SK-N-DZ (cell line): ENCODE measurements at places on chromosomes 7 and 10.
A peak's percentile ranks its signal among the peaks of the same experiment; 100 is the strongest.

DNA sequence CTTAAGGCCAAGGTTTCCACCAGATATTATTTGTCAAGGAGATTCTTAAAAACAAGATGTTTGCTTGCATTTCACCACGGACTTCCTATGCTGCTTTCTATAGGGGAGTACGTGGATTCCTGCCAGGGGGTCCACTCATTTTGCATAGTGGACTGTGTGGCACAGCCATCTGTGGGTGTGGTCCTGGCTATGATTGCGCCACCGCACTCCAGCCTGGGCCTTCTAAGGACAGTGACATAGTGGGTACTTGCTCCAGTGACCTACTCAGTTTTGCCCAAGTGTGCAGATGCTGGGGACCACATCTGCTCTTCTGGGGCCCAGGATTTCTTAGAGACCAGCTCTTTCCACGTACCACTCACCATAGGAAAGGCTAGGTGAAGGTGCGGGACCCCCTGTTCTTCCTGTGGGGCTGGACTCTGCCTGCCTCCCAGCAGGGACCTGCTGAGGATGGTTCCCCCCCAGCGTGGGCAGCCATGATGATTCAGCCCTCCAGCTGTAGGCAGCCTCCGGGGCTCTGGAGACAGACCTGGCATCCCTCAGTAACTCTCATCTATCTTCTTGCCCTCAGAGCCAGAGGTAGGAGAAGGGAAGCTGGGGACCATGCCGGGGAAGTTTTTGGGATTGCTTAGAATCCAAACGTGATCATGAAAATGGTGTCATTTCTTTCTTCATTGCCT lies 42.9 kb downstream of the HK1 start:
- no peak for DNase-seq

DNA sequence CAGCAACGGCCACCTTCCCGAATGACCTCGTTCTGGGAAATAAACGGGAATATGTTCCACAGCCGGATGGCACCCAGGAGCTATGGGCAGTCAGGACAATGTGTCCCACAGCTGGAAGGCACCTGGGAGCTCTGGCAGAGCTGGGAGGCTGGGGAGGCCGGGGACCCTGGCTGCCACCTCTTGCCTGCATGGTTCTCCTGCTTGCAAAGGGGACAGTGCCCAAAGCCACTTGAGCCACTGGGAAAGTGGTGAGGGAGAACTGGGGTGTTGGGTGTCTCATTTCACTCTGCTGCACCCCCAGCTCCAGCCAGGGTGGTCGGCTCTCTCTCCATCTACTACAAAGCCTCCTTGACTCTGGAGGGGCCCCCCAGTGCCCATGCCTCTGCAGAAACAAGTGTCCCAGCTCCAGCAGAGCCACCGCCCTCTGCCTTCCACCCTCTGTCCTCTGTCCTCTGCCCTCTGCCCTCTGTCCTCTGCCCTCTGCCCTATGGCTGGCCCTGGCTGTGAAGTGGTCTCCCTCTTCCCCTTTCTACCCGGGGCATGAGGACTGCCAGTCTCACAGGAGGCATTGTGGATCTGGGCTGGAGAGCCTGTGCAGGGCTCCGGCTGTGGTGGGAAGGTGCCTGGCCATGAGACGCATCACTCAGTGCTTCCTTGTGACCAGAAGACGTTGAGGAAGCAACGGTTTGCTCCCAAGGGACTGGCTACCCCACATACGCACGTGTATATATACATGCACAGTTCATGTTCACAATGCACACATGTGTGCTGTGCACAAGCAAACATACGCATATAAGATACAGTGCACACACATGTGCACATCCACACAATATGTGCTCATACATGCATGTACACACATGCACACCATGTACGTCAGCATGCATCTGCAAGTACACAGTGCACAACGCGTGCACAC lies 21.5 kb upstream of the INPP5A start:
- no peak for DNase-seq

- no peak for DNase-seq
These were observed 9.7 kb downstream of the NPTX2 start for GRCh38 chr7:98626460-98627412.

GRCh38 chr7:5294169-5294987 lies 11.6 kb downstream of the SLC29A4 start:
- no peak for DNase-seq

GRCh38 chr10:118958984-118959925 lies 70.3 kb upstream of the NANOS1 start:
- DNase-seq = no peak

DNA sequence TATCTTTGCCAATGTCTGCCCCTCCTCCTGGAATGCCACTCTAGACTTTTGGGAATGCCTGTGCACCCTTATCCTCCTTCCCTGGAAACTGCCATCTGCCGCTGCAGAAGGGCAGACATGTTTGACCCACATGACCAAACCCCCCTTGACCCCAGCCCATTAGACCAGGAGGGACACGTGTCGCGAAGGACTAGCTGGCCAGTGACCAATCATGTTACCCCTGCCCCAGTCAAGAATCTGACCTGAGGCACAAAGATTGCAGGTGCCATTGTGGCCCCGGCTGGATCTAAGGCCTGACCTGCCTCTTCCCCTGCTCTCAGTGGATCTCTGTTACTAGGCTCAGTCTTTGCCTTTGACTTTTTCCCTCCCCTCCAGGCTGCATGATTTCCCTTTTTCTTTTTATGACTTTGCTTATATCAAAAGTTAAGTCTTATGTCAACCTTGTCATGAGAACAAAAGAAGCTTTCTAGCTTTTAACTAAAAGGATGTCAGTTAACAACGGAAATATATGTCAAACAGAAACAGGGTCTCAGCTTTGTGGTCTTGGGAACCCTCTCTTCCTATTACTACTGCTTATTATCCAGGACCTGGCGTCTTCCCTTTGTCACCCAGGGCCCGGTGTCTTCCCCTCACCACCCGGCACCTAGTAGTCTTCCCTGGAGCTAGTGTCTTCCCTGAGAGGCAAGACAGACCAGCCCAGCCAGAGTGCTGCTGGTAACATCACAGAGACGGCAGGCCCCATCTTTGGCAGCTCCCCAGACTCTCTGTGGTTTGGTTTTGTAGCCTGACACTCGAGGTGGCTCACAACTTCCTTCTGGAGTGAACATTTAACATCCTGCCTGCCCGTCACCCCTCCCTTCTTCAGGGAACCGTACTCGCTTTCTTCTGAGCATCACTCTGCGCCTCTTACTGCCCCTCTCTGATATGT lies 24.4 kb upstream of the PPIF start:
- no peak for DNase-seq

DNA sequence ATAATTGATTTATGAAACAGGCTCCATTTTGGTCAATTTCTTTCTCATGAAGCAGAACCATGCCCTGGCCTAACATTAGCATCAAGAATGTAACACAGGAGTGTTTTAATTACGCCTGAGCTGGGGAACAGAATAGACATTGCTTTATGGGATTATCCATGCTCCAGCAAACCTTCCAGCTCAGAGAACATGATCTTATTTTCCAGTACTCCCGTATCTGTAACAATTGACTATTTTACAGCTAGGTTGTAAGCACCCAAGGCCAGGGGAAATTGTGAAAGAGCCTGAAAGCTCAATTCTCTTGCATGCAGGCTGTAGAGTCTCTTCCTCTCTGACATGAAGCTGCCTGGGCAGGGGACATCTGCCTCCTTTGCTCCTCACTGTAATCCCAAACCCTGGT lies 30.8 kb upstream of the CRYGN start:
- no peak for DNase-seq

DNA sequence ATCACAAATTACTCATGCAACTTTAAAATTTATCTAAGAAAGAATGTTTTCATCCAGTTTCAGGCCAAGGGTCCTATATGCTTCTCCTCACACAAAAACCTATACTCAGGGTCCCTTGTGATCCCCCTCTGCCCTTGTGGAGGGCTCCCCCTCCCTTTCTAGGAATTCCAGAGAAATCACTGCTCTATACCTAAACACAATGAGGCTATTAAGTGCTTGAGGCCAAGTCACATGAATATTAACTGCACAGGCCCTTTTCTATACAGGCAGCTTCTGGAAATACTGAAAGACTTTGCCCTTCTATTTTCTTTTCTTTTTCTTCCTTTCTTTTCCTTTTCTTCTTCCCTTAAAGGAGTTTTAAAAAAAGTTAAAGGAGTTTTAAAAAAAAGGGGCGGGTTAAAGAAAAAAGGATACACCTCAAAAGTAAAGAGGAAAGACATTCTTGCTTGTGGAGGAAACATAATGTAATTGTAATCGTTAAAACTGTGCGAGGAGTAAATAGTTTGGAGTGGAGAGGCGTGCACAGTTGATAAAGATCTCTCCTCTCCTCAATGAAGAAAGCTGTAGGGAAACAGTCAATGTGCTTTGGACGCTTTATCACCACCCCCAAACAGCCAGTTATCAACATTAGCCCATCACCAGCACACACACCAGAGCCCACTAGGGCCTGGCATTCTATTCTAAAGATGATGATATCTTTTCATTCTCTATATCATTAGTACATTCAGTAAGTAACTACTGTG lies 16.4 kb downstream of the GRB10 start:
- DNase-seq = peak; percentile 5

DNA sequence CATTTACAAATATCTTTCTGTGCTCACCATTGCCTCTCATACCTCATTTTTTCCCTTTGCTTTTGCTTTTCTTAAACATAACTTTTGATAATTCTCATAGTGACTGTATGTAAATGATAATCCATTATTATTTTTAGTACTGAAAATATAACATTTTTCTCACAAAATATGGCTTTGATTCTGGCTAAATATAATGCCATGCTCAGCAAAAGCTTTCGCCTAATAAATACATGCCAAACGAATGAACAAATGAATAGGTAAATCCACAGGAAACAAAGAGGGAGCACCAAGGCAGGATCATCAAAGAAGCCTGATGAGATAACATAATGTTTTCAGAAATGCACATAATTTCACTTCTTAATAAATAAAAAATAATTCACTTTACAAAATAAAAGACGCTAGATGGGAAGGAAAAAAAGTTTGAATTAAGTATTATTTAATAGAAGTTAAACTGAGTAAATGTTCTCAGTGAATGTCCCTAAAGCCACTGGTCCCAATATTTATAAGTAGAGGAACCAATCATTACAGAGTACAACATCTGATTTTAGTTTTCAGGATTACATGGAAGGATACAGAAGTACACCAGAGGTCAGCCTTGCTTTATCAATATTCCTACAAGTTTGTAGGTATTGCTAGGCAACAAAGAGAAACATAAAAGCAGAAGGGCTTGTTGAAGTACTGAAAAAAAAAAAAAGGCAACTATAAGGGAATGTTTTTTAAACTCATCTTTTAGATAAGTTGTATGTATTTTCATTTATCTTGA lies 52.3 kb downstream of the RNLS start:
- DNase-seq = no peak

DNA sequence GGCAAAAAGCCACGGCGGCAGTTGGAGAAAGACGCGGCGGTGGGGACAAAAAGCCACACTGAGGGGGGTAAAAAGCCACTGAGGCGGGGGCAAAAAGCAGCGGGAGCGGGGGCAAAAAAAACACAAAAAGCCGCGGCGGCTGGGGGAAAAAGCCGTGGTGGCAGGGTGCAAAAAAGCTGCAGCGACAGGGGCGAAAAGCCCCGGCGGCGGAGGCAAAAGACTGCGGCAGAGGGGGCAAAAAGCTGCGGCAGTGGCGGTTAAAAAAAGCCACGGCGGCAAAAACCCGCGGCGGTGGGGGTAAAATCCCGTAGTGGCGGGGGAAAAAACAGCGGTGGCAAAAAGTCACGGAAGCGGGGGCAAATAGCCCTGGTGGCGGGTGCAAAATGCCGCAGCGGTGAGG lies 527.3 kb downstream of the ZNF33B start:
- DNase-seq = no peak

DNA sequence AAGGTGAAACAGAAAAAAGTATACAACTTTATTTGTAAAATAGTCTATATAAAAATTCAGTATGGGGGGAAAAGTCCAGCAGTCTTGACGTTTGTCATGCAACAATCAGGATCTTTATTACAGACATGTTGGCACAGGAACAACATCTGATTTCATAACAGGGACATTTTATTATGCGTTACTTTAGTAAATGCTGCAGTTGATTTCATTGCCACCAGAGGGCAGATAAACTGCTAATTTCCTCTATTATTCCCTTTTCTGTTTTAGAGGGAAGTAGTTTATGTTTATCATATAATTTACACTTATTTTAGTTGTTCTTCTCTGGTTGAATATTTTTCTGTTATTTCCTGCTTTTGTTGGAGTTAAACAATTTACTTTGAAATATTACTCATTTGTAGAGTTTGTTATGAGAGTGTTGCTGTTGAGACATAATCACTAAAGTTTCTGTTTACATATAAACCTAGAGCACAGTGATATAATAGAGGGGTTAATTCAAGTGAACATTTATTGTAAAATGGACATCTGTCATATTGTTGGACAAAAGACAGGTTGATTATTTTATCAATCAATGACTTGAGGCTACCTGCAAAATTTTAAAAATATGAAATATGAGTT lies 3.3 kb downstream of the PLXDC2 start:
- peak; percentile 31 for DNase-seq

- DNase-seq = no peak
These were observed 60.8 kb upstream of the DOCK1 start for GRCh38 chr10:126844406-126844805.

DNA sequence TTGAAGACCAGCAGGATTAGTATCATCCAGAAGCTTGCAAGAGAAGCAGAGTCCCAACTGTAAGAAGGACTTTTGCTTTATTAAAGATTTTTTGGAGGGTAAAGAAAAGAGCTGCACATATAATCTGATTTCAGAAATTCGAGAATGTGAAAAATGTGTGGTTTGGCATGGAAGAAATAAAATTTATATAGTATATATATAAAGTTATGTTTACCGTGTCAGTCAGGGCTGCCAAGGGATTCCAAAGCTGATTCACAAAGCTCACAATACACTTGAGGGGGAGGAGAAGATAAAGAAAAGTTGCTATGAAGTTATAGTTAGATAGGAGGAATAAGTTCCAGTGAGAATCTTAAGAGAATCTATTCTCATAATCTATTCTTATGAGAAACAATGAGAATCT lies 231.8 kb upstream of the CACNA2D1 start:
- DNase-seq = no peak

DNA sequence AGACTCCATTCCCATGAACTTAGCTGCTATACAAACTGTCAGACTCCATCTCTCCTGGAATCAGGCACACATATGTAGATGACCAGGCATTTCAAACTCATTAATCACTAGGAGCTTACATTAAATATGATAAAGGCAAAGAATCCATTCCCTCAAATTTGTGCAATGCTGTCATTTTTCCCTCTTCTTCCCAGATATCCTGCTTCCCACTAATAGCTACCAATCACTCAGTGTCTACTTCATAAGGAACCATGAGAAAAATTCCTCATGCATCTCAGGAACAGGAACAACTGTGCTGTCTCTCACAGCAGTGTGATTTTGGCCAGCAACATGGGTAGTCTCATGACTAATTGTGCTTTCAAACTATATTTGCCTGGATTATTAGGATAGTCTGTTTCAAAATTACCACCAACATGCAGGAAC lies 133.9 kb downstream of the DKK1 start:
- DNase-seq = no peak

- DNase-seq = no peak
These were observed 278.8 kb downstream of the CAMK1D start for GRCh38 chr10:12628153-12628552.

- DNase-seq = no peak
These were observed 26.5 kb downstream of the LMTK2 start for GRCh38 chr7:98133181-98133580.

- DNase-seq = no peak
These were observed 10.3 kb downstream of the ZNF775 start for GRCh38 chr7:150389532-150389816.

- no peak for DNase-seq
These were observed 22.9 kb upstream of the AQP1 start for GRCh38 chr7:30888747-30889146.
